ENCODE measurements at places on chromosomes 5 and 9. TPM values are rescaled to one million over a fixed set of nuclear protein-coding genes. Genes with fewer than 3 reads are reported as not detected.

Gene ADGRD2
- not detected for total RNA-seq

Gene FUT7
- not detected for total RNA-seq

Gene WWC1
- 3.6 TPM for total RNA-seq

Gene TMCO6
- 12.5 TPM for total RNA-seq

Gene ANKS6
- total RNA-seq: 23.4 TPM

Gene SMIM32
- not detected for total RNA-seq

Gene DRD1
- 0.36 TPM for total RNA-seq

Gene SPATA9
- total RNA-seq: 0.16 TPM

Gene SH3RF2
- total RNA-seq: 1.5 TPM

Gene CTNND2
- not detected for total RNA-seq

Gene ANKRA2
- total RNA-seq: 13.8 TPM

Gene CD180
- total RNA-seq: not detected

Gene SPATA31C1
- total RNA-seq: not detected

Gene RALGPS1
- total RNA-seq: 4.1 TPM

Gene ARAP3
- total RNA-seq: 12.5 TPM

Gene ARL14EPL
- total RNA-seq: 0.32 TPM

Gene PPP6C
- 25.3 TPM for total RNA-seq

Gene SPINK7
- not detected for total RNA-seq

Gene FOXD4L3
- total RNA-seq: not detected

Gene CD274
- 2.9 TPM for total RNA-seq

Gene QRFP
- not detected for total RNA-seq

Gene MAN2A1
- 154 TPM for total RNA-seq
